ENCODE measurements at places on chromosomes 16 and 17.

GRCh38 chr16:67245674-67246080, 1.6 kb downstream of the FHOD1 start:
- no peak for DNase-seq

DNA sequence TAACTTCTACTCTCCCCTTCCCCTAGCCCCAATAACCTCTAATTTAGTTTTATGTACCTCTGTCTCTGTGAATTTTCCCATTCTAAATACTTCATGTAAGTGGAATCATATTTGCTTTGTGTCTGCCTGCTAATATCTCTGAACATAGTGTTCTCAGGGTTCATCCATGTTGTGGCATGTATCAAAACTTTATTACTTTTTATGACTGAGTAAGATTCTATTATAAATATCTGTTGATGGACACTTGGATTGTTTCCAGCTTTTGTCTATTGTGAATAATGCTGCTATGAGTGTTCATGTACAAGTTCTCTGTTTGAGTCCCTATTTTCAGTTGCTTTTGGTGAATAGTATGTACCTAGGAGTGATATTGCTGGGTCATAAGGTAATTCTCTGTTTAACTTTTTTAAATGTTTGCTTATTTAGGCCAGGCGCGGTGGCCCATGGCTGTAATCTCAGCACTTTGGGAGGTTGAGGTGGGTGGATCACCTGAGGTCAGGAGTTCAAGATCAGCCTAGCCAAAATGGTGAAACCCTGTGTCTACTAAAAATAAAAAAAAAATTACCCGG, 92.8 kb downstream of the CHD9 start:
- no peak for DNase-seq

DNA sequence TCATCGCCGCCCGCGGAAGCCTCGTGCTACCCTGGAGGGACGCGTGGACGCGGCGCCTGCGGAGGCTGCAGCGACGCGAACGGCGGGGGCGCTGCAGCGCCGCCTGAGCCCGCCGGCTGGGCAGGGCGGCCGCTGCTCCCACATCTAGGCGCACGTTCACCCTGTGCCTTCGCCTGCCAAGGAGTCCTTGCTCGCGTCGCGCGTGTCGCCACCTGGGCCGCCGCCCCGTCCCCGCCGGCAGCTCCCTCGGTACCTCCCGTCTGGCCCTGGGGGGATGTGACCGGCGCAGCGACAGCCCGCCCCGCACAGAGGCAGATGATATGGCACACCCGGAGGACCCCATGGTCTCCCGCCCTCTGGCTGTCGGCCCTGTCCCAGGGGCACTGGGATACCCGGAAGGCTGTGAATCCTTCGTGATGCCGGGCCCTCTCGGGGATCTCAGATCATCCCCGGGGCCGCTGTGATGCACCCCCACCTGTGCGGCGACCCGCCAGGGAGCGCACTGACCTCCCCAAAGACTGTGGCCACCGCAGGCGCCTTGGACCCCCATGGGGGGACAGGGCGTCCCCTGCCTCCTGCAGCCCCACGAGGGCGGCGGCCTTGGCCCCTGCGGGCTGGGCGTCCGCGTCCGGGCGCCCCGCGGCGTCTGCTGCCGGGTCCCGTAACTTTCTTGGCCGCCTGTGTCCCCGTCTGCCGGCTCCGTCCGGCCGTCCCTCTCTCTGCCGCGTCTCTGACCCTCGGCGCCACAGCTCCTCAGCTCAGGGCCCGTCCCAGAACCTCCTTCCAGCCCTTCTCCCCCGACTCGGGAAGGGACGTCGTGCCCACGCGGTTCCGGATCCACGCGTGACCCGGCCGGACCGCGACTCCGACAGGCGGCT, 689 bp upstream of the TBC1D24 start:
- DNase-seq = no peak

- no peak for DNase-seq
Observed at GRCh38 chr16:17945080-17945601, 391.4 kb downstream of the NPIPA8 start.

DNA sequence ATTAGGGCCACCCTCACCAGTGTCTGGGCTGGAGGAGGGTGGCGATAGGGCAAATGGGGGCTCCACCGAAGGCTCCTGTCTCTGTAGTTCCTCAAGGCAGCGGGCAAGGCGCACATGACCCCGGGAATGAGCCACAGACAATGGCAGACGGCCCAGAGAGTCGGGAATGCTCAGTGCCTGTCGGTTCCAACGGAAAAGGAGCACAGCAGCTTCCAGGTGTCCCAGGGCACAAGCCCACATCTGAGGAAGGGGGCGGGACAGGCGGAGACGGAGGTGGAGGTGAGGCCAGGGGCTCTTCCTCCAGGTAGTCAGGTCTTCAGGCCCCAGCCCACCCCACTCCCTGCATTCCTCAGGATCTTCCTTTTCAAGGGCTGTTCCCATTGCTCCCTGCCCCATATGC, 5.1 kb upstream of the SPAG7 start:
- no peak for DNase-seq

- no peak for DNase-seq
Observed at GRCh38 chr17:38741461-38741860, 6.7 kb downstream of the PCGF2 start.

DNA sequence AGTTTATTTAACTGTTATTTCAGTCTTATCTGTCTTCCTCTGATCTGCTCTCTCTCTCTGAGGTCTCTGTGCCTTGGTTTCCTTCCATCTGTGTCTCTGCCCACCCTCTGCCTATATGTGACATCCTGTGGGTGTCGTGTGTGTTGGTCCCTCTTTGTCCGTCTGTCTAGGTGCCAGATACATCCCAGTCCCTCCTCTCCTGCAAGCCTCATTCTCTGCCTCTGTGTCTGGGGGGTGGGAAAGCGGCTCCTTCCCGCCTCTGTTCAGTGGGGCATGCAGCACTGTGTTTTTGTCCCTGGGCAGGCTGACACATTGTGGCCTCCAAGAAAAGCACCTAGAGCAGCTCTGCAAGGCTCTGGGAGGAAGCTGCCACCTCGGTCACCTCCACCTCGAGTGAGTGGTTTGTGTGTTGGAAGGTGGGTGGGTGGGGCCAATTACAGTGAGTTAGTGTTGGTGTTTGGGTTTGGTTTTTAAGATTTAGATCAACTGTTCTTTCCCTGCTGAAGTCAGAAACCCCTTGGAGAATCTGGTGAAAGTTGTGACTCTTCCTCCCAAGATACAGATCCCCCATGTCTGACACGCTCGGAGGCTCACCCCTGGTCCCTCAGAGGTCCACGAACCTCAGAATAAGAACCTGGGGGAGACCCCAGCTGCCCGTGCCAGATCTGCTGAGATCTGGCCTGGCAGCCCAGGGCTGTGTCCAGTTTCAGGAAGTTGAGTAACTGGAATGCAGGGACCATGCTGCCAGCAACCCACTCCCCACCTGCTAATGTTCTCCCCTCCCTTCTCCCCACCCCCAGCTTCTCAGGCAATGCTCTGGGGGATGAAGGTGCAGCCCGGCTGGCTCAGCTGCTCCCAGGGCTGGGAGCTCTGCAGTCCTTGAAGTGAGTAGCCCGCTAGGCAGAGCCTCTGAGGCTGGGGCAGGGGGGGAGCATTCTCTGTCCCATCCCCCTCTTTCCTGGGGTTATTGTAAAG, 50.9 kb upstream of the CPNE2 start:
- DNase-seq = no peak

DNA sequence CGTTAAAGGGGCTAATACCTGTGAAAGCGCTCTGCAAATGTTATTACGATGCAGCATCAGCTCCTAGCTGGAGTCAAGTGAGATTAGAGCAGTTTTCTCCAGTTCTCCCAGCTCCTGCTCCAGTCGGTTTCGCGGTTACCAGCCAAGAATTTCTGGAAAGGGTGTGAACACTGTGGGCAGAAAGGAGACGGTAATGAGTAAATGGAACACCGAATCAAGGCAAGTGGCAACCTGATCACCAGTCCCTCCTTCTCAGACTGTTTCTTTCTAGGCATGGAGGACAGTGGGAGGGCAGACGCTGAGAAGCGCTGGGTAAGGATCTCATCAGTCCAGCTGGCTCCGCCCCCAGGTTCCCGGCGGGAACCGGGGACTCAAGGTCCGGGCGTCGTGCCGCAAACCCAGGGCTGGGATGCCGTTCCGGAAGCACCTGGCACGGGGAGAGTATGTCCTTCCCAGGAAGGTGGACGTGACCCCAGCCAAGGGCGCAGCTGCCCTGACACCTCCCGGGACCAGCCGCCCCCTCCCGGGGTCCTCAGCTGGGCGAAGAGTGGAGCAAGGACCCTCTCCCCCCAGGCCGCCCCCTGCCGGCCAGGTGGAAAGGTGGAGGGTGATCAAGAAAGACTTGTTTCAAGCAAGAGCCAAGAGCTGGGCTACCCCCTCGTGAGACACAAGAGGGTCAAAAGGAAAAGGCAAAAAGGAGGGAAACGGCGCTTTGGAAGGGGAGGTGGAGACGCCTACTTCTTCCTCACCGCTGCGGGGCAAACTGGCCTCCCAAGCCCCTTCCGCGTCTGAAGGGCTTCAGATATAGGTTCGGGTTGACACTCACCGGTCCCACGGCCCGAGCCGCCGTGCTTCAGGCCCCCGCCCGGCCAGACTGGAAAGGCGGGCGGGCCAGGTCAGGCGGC, 481 bp downstream of the MYO19 start:
- DNase-seq = peak; percentile 36

GRCh38 chr16:67967183-67967957, 1.1 kb downstream of the SLC12A4 start:
- no peak for DNase-seq

- no peak for DNase-seq
Observed at GRCh38 chr16:11016993-11017392, 72.6 kb downstream of the CLEC16A start.

DNA sequence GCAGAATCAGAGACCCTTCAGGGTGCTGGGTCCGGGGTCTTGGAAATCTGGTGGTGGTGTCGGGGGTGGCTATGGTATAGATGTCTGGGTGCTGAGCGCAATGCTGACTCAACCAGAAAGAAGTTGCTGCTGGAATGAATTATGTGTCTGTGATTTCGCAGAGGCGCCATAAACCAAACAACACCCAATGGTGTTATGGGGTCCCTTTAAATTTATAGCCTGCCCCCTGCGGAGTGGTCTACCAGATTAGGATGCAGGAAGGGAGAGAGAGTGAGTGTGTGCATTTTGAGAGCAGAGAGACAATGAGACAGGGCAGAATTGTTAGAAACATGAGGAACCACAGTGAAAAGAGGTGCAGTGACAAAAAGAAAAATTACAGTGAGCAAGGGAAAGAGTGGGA, 100.7 kb upstream of the CDH11 start:
- no peak for DNase-seq

GRCh38 chr17:72219824-72220493, 99.1 kb downstream of the SOX9 start:
- DNase-seq = no peak

- DNase-seq = no peak
Observed at GRCh38 chr17:41615454-41615853, 2.9 kb upstream of the KRT16 start.

- peak; percentile 83 for DNase-seq
Observed at GRCh38 chr17:57415751-57416207, 159.5 kb downstream of the MSI2 start.

- no peak for DNase-seq
Observed at GRCh38 chr17:60065867-60066266, 12.9 kb downstream of the HEATR6 start.

DNA sequence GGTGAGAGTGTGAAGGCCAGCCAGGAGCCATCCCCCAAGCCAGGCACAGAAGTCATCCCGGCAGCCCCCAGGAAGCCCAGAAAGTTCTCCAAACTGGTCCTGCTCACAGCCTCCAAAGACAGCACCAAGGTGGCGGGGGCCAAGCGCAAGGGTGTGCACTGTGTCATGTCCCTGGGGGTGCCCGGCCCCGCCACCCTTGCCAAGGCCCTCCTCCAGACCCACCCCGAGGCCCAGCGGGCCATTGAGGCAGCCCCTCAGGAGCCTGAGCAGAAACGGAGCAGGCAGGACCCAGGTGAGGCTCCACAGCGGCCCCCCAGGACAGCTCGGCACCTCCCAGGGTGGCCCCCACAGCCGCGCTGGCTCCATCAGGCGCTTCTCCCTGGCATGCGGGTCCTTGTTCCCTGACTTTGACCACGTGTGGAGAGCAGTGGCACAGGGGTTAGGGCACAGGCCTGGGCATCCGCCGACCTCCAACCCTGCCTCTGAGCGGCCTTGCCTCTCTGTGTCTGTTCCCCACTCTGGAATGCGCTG, 13.5 kb downstream of the FLYWCH2 start:
- DNase-seq = no peak

DNA sequence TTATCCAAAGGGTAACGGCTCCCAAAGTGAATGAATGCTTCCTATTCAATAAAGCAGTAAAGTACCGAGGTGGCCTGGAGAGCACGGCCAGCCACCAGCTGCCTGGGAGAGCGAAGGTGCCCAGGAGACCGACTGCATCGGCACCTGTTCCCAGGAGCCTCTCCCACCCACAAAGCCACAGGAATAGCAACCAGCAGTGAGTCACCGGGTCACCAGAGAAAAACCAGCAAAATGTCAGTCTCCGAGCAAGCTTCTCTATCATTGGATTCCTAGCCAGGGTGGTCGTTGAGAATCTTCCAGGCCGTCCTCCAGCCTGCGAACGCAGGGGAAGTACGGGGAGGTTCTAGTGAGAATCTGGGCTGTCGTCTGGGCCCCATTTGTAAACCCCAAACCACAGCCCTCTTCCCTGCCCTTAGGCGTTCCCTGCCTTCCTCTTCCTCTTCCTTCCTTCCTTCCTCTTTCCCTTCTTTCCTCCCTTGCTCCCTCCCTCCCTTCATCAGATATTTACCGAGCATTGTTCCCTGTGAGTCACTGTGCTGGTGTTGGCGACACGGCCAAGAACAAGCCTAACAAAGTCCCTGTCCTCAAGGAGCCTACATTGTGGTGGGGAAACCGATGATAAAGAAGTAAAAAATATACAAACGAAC, 114.6 kb downstream of the SLC39A11 start:
- no peak for DNase-seq

- no peak for DNase-seq
Observed at GRCh38 chr17:66403846-66404556, 101.6 kb downstream of the PRKCA start.

DNA sequence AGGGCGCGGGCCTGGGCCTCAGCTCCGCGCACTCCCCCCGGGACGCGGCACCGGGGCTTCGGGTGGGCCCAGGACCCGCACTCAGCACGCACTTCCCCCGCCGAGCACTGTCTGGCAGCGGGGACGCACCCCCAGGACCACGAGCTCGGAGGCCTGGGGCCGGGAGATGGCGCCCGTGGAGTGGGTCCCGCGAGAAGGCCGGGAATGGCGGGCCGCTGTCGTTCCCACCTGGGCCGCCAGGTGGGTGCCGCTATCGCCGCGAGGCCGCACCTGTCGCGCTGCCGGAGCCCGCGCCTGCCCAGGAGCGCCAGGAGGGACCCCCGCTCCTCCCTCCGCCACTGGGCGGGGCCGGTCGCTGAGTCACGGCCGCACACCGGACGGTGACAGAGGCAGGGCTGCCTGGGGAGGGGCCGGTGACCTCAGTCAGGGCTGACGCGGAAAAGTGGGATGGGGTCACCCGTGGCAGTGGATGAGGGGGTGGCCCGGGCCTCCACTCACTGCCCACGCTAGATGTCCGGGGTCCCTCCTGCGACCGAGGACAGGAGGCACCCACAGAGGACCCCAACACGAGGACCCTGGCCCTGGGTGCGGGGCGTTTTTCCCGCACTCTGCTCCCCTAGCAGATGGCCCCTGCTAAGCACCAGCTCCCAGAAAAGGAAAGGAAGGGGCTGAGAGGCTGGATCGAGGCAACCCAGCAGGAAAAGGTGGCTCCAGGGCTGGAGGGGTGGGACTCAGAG, 6.9 kb upstream of the ACTG1 start:
- DNase-seq = no peak

Data from right lung (tissue), 10 donors.